ENCODE measurements at places on chromosomes 13 and 19.

DNA sequence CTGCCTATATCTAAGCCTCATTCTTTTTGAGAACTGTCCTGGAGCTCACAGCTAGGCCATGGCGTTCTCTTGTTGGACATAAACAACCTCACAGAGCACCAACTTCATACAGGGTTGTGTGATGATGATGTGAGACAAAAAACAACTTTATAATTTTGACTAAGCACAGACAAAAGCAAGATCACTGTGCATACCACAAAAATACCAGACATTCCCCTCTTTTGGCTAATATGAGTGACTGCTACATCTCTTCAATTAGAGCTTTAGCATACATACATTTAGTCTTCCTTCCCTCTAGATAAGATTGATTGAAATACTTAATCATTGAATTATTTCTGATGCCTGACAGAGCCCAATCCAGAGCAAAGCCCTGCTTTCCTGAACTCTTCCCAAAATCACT is 8.3 kb downstream of the MAB21L1 start:
- no peak for DNase-seq

DNA sequence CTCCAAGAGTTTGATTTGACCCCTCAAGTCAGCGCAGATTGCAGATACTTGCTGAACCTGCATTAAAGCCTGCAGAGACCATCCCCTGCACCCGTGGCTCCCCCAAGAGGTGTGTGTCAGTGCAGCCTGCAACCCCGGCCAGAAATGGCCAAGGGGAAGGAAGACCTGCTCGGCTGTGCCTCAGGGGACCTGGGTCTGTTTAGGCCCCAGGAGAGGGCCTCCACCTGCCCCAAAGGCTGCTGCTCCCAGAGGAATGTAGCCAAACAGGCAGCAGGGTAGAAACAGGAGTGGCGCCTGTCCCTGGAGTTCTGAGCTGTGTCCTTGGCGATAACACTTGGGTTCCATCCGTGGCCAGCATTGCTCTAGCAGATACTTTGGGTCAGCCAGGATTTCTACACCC is 8.0 kb downstream of the POP4 start:
- no peak for DNase-seq

DNA sequence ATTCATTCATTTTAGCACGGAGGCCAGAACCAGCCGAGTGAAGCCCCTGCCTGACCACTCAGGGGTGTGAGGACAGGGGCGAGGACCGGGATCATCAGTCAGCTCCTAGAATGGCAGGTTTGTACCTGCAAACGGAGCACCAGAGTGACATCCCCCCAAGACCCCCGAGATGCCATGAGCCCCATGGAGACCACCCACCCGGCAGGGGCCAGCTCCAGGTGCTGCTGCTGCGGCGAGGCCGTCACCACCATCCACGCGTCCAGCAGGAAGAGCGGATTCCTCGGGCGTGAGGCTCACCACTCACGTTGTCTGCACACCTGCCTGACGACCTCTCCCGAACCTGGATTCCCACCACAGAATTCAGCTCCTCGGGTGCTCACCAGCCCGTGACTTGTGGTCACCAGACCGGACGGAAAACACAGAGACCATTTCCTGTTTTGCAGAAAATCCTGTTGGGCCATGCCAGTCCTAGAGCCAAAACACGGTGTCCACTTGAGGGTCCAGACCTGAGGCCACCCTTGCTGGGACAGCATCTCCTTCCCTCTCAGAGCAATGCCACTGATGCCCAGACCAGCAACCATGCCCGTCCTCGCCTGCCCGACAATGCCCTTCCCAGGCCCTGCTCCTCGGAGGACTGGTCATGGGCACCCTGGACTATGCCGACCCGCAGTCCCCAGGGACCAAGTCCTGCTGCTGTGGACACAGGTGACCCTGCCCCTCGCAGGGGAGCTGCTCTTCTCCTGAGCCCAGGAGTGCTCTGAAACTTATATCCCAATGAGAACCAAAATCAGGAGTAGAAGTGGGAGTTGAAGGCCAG is 74.2 kb downstream of the RASA3 start:
- DNase-seq = no peak

GRCh38 chr19:42345191-42345812 is 19.9 kb downstream of the MEGF8 start:
- no peak for DNase-seq

GRCh38 chr13:94859278-94859691 is 146.9 kb upstream of the SOX21 start:
- DNase-seq = no peak

DNA sequence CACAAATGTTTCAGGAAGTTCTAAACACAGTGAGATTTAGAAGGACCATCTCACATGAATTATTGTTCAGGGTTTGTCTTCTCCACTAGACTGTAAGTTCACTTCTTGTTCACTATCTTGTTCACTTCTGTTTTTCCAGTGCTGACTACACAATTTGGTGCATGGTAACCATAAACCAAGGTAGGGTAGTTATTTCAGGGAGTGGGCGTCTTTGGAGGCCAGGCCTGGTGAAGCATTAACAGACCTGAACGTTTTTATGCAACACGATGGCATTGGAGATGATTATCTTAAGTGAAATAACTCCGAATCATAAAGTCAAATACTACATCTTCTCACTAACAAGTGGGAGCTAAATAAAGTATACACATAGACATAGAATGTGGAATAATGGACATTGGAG is 14.4 kb upstream of the OXGR1 start:
- DNase-seq = no peak
